ENCODE measurements at places on chromosomes 6 and 20.

DNA sequence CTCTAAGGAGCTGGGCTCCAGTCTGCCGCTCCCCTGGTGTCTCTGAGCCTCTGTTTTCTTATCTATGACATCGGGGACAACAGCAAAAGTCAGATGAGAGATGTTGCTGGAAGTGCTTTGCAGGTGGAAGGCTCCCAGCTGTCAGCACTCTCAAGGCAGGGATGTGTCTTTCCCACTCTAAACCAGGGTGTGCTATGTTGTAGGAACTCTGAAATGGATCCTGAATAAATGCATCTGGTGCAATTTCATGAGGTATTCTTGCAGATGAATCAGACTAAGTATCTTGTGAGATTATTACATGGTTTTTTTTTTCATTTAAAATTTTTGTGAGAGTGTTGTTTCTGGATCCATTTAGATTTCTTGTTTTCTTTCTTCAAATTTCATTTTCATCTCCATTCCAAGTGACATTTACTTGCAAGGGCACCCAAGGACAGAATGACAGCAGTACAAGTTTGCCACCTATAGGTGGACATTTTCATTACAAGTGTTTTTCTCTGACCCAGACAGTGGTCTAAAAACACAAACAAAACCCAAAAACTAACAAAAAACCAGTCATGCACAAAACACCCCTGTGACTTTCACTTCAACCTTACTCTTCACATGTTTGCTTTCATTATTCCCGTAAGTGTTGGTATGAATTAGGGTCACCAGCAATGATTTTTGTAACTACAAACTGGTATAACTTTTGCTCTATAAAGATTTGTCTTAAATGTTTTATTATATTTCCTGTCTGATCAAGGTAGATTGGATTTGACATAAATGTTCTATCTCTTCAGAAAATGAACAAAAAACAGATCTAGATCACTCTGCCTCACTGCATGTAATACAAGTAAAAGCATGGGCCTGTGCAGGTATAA is 14.7 kb upstream of the SIM1 start:
- no peak for DNase-seq

DNA sequence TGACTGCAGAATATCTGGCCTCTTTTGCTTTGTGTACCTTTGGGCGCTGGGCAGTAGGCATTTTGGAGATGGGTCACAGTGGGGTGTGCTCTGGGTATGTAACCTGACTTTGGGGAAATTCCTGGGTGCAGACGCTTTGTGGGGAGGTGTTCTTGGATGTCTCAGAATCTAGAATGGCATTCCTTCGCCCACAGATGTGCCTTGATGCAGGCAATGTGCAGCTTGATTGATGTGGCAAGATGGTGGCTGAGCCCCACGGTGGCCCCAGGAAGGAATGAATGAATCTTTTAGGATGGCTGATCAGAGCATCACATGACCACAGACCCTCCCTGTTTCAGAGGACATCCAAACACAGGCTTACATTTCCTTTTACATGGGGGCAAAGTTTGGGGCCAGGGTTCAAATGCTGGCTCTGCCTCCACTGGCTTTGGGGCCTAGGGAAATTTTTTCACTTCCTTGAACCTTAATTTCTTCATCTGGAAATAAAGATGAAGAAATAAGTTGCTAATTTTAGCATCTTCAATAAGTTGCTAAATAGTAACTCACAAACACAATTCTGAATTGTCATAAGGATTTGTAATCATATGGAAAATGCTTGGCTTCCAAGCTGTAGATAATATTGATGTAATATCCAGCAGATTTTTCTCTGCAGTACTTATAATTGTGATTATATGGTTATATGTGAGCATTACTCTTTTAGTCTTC is 5.6 kb downstream of the PPP1R16B start:
- DNase-seq, result no peak

- DNase-seq, result no peak
These were observed 61.5 kb downstream of the DLL1 start for GRCh38 chr6:170229396-170229795.

- DNase-seq, result no peak
These were observed 35.6 kb upstream of the DTNBP1 start for GRCh38 chr6:15698471-15698870.

DNA sequence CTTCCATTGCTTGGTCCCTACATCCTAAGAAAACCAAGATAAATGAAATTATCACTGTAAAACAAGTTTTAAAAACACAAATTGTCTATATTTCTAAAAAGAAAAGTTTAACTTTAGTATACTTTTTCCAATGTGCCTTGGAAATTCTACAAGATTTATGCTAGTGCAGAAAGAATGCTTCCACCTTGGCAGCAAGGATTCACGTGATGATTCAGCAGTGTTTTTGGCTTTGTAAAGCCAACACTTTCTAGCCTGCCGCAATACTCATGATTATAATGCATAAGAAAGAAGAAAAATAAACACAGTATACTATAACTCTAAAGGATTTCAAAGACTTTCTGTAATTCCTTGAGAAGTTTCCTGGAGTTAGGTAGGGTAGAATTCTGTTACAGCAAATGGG is 442.7 kb downstream of the TENT5A start:
- DNase-seq, result no peak

DNA sequence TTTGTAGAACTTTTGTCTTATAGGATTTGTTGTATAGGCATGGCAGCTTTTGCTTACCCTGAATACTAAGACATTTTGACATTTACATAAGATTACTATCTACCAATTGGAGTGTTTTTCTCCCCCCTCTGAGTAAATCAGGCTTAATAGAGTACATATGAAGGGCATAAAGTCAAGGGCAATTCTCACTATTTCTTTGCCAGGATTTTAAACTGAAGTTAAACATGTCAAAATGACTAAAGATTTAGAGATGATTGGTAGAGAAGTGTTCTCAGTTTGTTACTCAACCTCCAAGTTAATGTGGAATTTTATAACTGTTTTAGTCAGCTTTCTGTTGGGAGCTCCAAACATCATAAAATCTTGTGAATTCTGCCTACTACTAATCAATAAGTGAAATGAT is 157.8 kb downstream of the CDKAL1 start:
- no peak for DNase-seq

- no peak for DNase-seq
These were observed 30.2 kb upstream of the CST7 start for GRCh38 chr20:24918579-24919566.

GRCh38 chr6:14455427-14455826 is 337.9 kb downstream of the CD83 start:
- no peak for DNase-seq

DNA sequence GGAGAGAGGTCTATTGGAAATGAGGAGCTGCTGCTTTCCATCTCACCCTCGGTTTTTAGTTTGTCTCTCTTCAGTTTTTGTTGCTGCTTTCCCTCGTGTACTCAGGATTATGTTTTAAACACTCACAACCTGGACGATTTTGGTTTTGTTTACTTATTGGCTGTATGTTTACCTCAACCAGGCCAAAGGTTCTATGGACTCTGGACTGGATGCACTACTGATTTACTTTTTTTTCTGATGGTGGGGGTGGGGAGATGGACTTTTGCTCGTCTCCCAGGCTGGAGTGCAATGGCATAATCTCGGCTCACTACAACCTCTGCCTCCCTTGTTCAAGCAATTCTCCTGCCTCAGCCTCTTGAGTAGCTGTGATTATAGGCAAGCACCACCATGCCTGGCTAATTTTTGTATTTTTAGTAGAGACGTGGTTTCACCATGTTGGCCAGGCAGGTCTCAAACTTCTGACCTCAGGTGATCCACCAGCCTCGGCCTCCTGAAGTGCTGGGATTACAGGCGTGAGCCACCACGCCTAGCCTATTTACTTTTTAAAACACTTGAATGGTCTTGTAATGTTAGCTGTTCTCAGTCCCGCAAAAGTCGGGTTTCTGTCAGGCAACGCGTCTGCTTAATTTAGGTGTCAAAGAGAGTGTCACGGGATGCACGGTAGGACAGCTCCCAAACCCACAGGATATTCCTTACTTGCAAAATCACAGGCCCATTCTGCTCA is 148.2 kb upstream of the RIPOR2 start:
- no peak for DNase-seq

- no peak for DNase-seq
These were observed 19.7 kb upstream of the MDFI start for GRCh38 chr6:41618598-41618997.

GRCh38 chr6:77337392-77337791 is 125.9 kb downstream of the HTR1B start:
- DNase-seq, result no peak

GRCh38 chr6:131600716-131601115 is 27.3 kb downstream of the MED23 start:
- no peak for DNase-seq

DNA sequence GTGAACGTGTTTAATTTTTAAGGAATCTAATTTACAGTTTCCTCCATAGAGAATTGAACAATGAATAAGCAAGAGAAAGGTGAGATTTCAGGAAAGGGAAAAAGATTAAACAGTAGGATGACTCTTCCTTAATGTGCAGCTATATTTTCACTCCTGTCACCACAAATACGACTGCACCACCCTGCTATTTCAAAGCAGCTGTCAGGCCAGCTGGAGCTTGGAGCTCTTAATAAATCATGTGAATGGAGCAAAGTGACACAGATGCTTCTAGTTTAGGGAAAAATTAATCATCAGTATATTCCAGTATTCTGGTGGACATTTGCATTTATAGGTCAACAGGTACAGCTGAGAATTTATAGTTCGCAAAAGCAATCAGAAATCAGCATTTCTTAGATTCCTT is 56.5 kb upstream of the PKIB start:
- no peak for DNase-seq

DNA sequence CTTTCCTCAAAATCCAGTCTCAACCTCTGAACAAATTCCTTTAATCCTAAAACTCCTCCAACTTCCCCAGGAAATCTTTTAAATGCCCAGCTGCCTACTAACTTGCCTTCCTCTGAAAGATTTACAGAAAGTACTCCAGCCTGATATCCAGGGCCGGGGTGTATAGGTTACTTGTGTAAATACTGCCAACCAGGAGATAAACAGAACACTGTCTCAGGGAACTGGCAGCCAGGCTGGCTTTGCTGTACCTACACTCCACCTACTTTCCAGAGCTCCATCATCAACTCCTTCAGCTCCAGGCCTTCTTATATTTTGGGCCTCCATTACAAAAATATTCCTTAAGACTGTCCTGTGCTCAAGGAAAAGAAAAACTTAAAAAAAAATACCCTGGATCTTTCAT is 85.9 kb downstream of the CEP162 start:
- no peak for DNase-seq

DNA sequence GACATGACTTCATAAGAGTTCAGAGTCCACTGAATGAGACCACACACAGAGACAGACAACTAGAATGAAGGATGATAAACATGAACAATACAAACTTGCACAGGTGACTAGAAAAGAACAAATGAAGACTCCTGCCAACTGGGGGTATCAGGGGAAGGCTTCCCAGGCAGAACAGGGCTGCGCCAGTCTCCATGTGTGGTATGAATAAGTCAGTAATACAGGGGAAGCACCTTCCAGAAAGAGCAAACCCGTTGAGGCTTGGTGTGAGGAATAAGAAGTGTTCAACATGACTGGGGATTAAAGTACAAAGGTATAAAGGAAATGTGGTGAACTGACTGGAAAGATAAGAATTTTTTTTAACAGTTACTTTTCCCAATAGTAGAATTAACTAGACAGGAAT is 3.7 kb upstream of the SLC17A2 start:
- no peak for DNase-seq

DNA sequence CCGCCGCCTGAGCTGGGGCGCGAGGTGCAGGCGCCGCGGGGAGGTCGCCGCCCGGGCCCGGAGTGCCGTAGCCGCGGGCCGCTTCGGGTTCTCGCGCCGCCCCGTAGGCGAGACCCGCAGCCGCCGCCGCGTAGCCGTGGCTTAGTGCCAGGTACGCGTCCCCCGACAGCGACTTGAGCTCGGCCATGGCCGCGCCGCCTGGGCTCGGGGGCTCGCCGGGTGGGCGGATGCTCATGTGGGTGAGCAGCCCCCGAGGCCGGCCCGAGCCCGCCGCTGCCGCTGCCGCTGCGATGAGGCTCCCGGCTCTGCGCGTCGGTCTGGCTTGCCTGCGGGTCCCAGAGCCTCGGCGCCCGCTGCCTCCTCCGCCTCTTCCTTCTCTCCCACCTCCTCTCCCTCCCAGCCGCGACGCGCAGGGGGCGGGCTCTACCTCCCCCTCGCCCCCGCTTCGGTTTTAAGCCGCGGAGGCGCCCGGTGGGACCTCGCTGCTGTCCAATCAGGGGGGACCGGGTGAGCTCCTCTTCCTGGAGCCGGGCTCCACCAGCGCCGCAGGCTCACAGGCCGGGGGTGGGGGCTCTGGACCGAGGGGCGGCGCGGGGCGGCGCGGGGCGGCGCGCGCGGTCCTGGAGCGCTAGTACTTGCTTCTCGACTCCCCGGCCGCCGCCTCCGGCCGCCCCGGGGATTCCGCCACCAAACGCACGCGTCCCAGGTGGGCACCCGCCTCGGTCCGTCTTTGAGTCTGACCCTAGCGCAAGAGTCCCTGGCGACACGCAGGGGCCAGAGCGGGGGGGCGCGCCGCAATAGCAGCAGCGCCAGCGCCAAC is at the start of gene BHLHE23:
Gene BHLHE23, minus strand, starts transcription at position 425 of the 820 bp plus-strand sequence. Its CDS starts 190 bp downstream, at position 235.
- DNase-seq, result no peak

GRCh38 chr6:92864966-92865555 is 554.3 kb downstream of the EPHA7 start:
- no peak for DNase-seq

DNA sequence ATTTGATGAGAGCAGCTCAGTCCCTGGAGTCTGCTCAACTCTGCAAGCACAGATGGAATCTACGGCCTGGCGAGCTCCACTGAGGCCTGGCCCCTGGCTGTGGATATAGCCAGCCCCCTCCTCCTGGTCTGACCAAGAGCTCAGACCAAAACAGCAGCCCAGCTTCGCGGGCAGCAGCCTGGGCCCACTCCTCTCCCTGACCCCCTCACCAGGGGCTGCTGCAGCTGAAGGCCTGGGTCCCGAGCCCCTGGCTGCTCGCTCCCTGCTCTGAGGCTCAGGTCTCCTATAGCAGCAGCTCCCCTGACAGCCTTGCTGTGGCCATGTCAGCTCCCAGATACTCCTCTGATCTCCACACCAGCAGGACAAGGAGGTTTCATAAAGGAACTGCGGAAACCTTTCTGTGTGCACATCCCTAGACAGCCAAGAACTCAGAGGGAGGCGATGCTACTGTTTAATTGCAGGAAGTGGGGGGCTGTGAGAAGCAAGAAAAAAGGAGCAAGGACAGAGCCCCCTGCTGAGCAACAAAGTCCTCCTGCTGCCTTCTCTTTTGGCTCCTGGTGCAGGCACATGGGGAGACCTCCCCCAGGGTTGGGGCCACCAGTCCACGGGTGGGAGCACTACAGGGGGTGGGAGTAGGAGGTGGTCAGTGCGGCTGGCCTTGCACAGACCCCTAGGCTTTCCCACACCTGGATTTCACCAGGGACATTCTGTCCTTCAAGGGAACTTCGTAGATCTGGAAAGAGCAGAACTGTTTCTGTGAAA is 38.7 kb upstream of the CST5 start:
- DNase-seq, result no peak
